Chondrocyte (in vitro differentiated cells): ENCODE measurements at places on chromosomes 16 and 17. TPM values are rescaled to one million over a fixed set of nuclear protein-coding genes. Genes with fewer than 3 reads are reported as not detected.

The KRT222 gene
- not detected in 3 replicates for total RNA-seq

DNA sequence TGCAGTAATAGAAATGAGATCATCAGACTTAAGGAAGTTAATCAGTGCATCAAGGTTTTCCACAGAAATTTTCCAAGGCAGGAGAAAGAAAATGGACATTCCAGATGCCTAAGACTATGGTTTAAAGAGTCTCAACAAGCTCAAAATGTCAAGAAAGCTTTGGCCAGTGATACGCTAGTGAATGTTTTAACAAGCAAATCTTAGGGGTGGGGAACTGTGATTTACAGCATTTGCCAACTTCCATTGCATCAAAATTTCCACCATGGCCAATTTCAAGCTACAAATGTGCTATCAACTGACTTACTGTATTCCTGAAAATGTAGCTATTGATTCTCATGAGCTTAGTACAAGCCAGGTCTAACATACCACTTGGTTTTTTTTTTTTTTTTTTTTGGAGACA is 82.4 kb upstream of the CLEC3A start:
- H3K4me1 ChIP-seq = no peaks in the 10 kb centered on the region
- no peaks in the 10 kb centered on the region for H3K27me3 ChIP-seq
- no peak overlapping the region for H3K27ac ChIP-seq
- no peak overlapping the region for H3K4me3 ChIP-seq
- H3K36me3 ChIP-seq = no peaks in the 10 kb centered on the region

- peaks cover 4% of the 10 kb centered on the region for H3K4me1 ChIP-seq
- no peak overlapping the region for H3K4me3 ChIP-seq
- no peak overlapping the region for H3K27ac ChIP-seq
- H3K36me3 ChIP-seq = peaks cover 7% of the 10 kb centered on the region
- H3K27me3 ChIP-seq = no peaks in the 10 kb centered on the region
These were observed 57.8 kb downstream of the LMF1 start for GRCh38 chr16:912684-913613.

The TERB1 gene
- total RNA-seq = not detected in 3 replicates

- peaks cover 13% of the 10 kb centered on the region for H3K4me1 ChIP-seq
- no peak for DNase-seq
- H3K27me3 ChIP-seq = no peaks in the 10 kb centered on the region
- H3K4me3 ChIP-seq = no peak overlapping the region
- H3K36me3 ChIP-seq = no peaks in the 10 kb centered on the region
These were observed 12.4 kb downstream of the TEX14 start for GRCh38 chr17:58679263-58680037.

The ACSM2A gene
- total RNA-seq = 0.21 TPM in 1 of 3 replicates, not detected in the others

DNA sequence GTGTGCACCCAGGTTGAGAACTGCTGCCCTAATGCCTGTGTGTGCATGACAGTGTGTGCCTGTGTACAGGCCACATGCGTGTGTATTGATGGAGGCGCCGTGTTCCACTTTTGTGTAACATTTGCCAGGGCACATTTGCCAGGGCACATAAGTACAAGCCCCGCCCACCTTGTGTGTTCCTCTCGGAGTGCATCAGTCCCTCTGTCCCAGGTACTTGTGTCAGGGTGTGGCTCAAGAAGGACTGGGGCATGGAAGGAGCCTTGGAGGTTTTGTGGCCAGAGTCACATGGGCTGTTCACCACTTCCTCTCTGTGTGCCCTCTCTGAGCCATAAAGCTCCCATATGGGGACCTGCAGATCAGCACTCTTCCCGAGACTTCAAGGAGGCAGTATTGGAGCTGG is 73.9 kb downstream of the MRM1 start:
- H3K4me1 ChIP-seq = no peaks in the 10 kb centered on the region
- peaks cover 48% of the 10 kb centered on the region for H3K27me3 ChIP-seq
- peak; percentile 39 for DNase-seq
- no peaks in the 10 kb centered on the region for H3K36me3 ChIP-seq
- no peak overlapping the region for H3K4me3 ChIP-seq

The TOP2A gene
- 24.6 to 28.2 TPM (median 27.8 TPM) in 3 replicates for total RNA-seq

DNA sequence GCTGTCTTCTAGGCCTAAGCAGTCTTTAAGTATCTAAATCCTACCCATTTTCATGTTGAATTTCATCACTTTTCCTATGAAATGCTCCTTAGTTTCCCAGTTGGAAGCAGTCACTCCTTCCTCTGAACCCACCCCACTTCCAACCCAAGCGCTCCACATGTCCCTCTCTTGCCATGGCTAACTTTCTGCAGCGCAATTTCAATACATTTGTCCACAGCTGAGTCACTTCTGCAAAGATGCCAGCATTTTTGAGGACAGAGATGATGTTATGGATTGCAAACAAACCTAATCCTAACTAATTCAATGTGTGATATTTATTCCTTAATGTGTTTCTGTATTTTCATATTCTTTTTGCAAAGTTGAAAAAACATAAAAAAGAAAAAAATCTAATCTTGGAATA is 71.7 kb downstream of the HLF start:
- H3K27me3 ChIP-seq = peaks cover 26% of the 10 kb centered on the region
- H3K4me1 ChIP-seq = peaks cover 3% of the 10 kb centered on the region
- no peak overlapping the region for H3K27ac ChIP-seq
- no peak overlapping the region for H3K4me3 ChIP-seq
- no peaks in the 10 kb centered on the region for H3K36me3 ChIP-seq

- H3K4me3 ChIP-seq = no peak overlapping the region
- no peak for DNase-seq
- no peak overlapping the region for H3K27ac ChIP-seq
- H3K4me1 ChIP-seq = peaks cover 8% of the 10 kb centered on the region
These were observed 67.8 kb upstream of the TBX2 start for GRCh38 chr17:61331886-61332285.

- no peak overlapping the region for H3K4me3 ChIP-seq
- H3K4me1 ChIP-seq = no peaks in the 10 kb centered on the region
- no peak overlapping the region for H3K27ac ChIP-seq
- H3K36me3 ChIP-seq = no peaks in the 10 kb centered on the region
- H3K27me3 ChIP-seq = peaks cover 11% of the 10 kb centered on the region
These were observed 27.5 kb downstream of the OR1D5 start for GRCh38 chr17:3035968-3036280.

DNA sequence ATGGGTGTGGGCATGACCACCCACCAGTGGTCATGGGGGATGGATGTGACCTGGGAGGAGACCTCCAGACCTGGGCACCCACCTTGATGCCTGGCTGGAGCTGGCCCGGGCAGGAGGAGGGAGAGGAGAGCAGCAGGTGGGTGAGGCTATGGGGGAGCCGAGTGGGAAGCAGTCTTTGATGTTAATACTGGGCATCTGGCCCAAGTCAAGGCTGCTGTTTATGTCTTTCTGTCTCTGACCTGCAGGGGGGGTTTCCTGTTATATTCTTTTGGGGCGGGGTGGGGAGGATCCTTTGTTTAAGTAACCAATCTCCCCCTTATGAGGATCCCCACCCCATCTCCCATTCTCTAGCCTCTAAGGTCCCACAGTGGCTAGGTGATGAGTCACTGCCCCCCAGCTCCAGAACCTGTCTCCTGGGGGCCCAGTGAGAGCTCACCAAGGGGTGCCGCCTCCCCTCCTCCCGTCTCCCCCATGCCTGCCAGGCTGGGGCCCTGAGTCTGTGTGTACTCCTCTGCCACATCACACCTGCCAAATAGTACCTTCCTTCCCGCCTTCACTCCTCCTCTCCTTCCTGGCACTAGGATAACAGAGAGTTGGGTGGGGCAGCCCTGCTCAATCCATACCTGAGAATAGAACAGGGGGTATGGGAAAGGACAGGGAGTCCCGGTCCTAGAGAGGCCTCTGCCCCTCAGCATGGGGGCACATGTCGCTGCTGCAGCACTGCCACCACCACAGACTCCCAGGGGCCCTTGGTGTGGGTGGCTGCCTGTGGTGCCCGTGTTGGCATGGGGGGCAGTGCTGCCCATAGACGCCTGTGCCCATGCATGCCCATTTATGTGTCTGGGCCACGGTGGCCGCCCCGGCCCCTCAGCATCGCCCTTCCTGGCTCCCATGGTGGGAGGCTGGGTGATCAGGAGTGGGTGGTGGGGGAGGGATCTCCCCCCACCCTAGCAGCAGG is 7.3 kb downstream of the THRA start:
- peak overlapping the region; percentile 98 for H3K27ac ChIP-seq
- H3K4me1 ChIP-seq = peaks cover 93% of the 10 kb centered on the region
- H3K27me3 ChIP-seq = no peaks in the 10 kb centered on the region
- no peaks in the 10 kb centered on the region for H3K36me3 ChIP-seq
- DNase-seq = no peak

DNA sequence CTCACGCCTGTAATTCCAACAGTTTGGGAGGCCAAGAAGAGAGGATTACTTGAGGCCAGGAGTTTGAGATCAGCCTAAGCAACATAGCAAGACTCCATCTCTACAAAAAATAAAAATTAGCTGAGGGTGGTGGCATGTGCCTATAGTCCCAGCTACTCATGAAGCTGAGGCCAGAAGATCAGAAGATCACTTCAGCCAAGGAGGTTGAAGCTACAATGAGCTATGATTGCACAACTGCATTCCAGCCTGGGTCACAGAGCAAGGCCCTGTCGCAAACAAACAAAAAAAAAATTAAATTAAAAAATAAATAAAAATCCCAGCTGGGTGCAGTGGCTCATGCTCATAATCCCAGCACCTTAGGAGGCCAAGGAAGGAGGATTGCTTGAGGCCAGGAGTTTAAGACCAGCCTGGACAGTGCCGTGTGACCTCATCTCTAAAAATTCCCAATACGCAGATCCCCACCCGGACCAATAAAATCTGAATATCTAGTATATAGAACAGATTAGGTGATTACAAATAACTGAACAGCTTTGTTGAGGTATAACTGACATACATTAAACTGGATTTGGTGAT is 18.2 kb upstream of the ATF7IP2 start:
- no peak overlapping the region for H3K4me3 ChIP-seq
- DNase-seq = no peak
- H3K36me3 ChIP-seq = no peaks in the 10 kb centered on the region
- no peaks in the 10 kb centered on the region for H3K4me1 ChIP-seq

GRCh38 chr17:16361874-16362273 is 8.6 kb upstream of the CENPV start:
- no peak overlapping the region for H3K4me3 ChIP-seq
- no peaks in the 10 kb centered on the region for H3K36me3 ChIP-seq
- peak; percentile 7 for DNase-seq

The CCL8 gene
- not detected in 3 replicates for total RNA-seq

- H3K4me1 ChIP-seq = peaks cover 11% of the 10 kb centered on the region
- DNase-seq = no peak
- no peaks in the 10 kb centered on the region for H3K36me3 ChIP-seq
- H3K27ac ChIP-seq = no peak overlapping the region
These were observed 1.1 kb downstream of the EPOP start for GRCh38 chr17:38673707-38674013.

The CNTD1 gene
- 0.60 TPM in 1 of 3 replicates, not detected in the others for total RNA-seq

GRCh38 chr16:88068476-88069396 is 117.5 kb downstream of the BANP start:
- H3K4me1 ChIP-seq = peaks cover 12% of the 10 kb centered on the region
- peaks cover 14% of the 10 kb centered on the region for H3K36me3 ChIP-seq
- no peak overlapping the region for H3K27ac ChIP-seq
- H3K27me3 ChIP-seq = no peaks in the 10 kb centered on the region
- peak; percentile 65 for DNase-seq

- peaks cover 34% of the 10 kb centered on the region for H3K4me1 ChIP-seq
- H3K27ac ChIP-seq = peak within 1 kb of the TSS; percentile 89
- H3K4me3 ChIP-seq = peak within 1 kb of the TSS; percentile 71
- H3K36me3 ChIP-seq = no peaks in the 10 kb centered on the region
- DNase-seq = peak; percentile 97
These were observed at the start of gene NMRAL1 for GRCh38 chr16:4474192-4474961. Gene NMRAL1 (minus strand): TSS chr16:4474625. CDS start chr16:4474132, 493 bp downstream.

DNA sequence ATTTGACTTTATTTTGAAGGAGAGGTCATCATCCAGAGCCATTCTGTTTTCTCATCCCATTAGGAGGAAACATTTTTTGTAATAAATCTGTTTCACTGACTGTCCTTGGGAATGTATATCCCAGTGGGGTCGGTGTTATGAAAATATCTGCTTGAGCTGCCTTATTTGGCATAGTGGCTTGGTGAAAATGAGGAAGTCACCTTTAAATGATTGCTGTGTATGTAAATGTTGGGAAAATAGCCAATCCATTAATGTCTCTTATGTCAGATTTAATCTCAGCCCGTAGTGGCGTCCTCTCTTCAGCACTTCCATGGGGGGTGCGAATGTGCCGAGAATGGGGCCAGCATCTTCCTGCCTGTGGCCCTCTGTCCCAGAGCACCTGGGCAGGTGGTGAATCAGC is 57.6 kb downstream of the BANP start:
- H3K27ac ChIP-seq = no peak overlapping the region
- H3K4me1 ChIP-seq = peaks cover 19% of the 10 kb centered on the region
- no peaks in the 10 kb centered on the region for H3K27me3 ChIP-seq

The CSHL1 gene
- 0.68 TPM in 1 of 3 replicates, not detected in the others for total RNA-seq

The CES3 gene
- 0.12 to 0.75 TPM (median 0.13 TPM) in 3 replicates for total RNA-seq

DNA sequence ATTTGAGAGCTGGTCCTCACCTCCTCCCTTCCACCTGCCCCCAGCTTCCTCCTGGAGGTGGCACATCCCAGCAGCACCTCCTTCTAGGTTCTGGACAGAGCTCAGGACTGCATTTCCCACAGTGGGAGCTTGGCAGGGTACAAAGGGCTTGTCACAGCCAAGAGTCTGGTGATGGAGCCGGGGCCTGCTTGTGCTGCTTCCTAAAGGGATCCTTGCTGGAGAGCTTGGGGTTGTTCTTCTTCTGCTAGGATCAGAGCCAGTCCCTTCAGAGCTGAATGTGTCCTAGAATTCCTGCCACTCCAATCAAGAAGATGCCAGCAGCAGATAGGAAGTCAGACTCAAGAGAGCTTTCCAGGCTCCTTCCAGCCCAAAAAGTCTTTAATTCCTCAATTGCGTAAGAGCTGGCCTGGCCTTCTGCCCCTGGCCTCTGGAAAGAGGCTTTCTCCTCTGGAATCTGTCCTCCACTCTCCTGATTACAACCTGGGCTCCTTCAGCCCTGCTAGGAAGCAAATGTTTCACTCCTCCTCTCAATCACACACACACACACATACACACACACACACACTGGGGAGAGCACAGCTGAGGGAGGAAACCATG is 4.4 kb downstream of the CD300E start:
- H3K36me3 ChIP-seq = no peaks in the 10 kb centered on the region
- H3K4me1 ChIP-seq = no peaks in the 10 kb centered on the region
- H3K27me3 ChIP-seq = peaks cover 62% of the 10 kb centered on the region
- no peak overlapping the region for H3K4me3 ChIP-seq
- DNase-seq = no peak

DNA sequence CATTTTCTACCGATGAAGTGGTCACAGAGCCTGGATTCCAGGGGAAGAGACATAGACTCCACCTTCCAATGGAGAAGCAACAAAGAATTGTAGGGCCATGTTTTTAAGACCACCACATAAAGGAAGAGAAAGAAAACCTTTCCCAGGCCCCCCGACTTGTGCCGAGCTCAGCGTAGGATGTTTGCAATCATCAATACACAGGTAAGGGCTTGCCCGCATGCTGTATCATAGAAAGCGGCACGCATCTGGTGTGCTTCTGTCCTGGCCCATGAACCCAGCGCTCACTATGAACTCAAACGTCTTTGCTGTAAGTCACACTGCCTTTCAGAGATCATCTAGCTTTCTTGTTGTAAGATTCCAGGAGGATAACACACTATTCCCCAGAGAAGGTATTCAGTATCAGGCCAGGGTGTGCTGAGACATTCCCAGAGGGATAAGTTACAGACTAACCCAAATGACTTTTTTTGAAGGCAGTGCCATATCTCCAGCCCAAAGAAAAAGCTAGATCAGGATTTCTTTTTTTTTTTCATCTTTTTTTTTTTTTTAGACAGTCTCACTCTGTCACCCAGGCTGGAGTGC is 79.5 kb upstream of the RPL38 start:
- peaks cover 12% of the 10 kb centered on the region for H3K4me1 ChIP-seq
- no peaks in the 10 kb centered on the region for H3K36me3 ChIP-seq
- no peak overlapping the region for H3K4me3 ChIP-seq
- peaks cover 8% of the 10 kb centered on the region for H3K27me3 ChIP-seq
- no peak for DNase-seq
- no peak overlapping the region for H3K27ac ChIP-seq
